ENCODE measurements at places on chromosomes 7 and 10. TPM values are rescaled to one million over a fixed set of nuclear protein-coding genes. Genes with fewer than 3 reads are reported as not detected.
A peak's percentile ranks its signal among the peaks of the same experiment; 100 is the strongest.

GRCh38 chr10:120495226-120496009 lies 38.4 kb downstream of the PLPP4 start:
- no peak for DNase-seq

GRCh38 chr10:98316170-98316569 lies 48.2 kb upstream of the LOXL4 start:
- DNase-seq, result no peak

GRCh38 chr10:63206576-63206975 lies 73.4 kb downstream of the NRBF2 start:
- DNase-seq, result no peak

- no peak for DNase-seq
Observed at GRCh38 chr7:108425714-108426275, 30.4 kb downstream of the NRCAM start.

- DNase-seq, result no peak
Observed at GRCh38 chr10:71014021-71014805, 125.8 kb upstream of the PCBD1 start.

GRCh38 chr10:109932391-109932790 lies 9.1 kb upstream of the XPNPEP1 start:
- DNase-seq, result no peak

GRCh38 chr10:43262902-43263466 lies 3.9 kb downstream of the RASGEF1A start:
- DNase-seq, result no peak

DNA sequence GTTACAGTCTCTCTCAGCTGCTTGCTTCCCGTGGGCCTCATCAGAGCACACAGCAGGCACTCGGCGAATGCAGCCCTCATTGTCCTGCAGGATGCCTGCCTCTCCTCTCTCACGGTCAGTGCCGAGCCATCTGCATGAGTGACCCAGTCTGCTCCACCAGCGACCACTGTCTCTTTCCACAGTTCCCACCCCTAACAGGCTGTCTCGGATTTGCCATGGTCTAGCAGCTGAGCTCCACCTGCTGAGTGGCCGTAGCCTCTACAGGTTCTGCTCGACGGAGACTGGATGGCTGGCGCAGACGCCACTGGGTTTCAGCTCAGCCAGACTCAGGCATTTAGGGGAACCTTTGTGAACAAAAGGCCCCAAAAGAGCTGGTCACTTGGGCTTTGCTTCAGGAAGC lies 209.4 kb upstream of the FOXK1 start:
- peak; percentile 33 for DNase-seq

Gene MSMB
- total RNA-seq, result not detected

Gene CABCOCO1
- total RNA-seq, result not detected

Gene VWA2
- 0.62 TPM for total RNA-seq

Gene PIK3CG
- total RNA-seq, result 6.6 TPM

Gene FAM171A1
- total RNA-seq, result 32.6 TPM

All from sciatic nerve (tissue), 2 donors.